Muscle of leg (tissue), 16 donors: ENCODE measurements at places on chromosomes 1 and 21. TPM values are rescaled to one million over a fixed set of nuclear protein-coding genes. Genes with fewer than 3 reads are reported as not detected.

- H3K27me3 ChIP-seq: peaks cover 14% of the 10 kb centered on the region
- no peaks in the 10 kb centered on the region for H3K36me3 ChIP-seq
- peaks cover 11% of the 10 kb centered on the region for H3K4me1 ChIP-seq
- DNase-seq: no peak
Observed at GRCh38 chr1:30187413-30188023, 535.9 kb downstream of the MATN1 start.

- no peak for DNase-seq
- no peaks in the 10 kb centered on the region for H3K4me1 ChIP-seq
- H3K36me3 ChIP-seq: no peaks in the 10 kb centered on the region
- no peak overlapping the region for H3K4me3 ChIP-seq
- H3K27me3 ChIP-seq: no peaks in the 10 kb centered on the region
Observed at GRCh38 chr1:185467122-185467521, 150.1 kb upstream of the IVNS1ABP start.

DNA sequence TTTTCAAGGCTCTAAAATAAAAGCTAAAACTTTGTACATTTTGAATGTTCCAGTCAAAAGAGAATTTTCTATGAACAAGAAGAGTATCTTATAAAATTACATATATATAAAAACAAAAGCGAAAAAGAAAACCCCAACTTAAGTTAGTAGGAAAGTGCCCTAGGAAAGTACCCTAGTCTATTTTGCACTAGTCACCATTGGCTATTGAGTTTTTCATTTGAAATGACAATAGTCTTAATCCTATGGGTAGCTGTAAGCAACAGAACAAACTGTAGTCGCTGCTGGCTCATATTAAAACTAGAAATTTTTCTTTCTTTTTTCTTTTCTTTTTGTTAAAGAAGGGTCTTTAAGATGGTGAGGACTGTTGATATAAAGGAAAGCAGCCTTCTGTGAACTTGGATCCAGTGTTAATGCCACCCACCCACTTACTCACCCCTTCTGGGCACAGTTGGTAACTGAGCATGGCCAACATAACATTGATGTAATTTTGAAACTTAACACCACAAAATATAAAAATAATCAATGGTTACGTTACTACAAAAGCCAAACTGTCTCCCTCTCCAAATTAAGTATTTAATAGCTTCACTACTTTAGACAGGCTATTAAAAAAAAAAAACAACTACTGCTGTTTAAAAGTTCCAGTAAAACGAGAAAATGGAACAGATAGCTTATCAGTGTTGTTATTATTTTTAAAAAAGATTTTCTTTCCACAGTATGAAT lies 177.0 kb downstream of the EIF4G3 start:
- H3K4me3 ChIP-seq: no peak overlapping the region
- no peak for DNase-seq
- H3K27me3 ChIP-seq: no peaks in the 10 kb centered on the region

Gene DCDC2B
- total RNA-seq: not detected

Gene FAAH
- total RNA-seq: 12.6 TPM

DNA sequence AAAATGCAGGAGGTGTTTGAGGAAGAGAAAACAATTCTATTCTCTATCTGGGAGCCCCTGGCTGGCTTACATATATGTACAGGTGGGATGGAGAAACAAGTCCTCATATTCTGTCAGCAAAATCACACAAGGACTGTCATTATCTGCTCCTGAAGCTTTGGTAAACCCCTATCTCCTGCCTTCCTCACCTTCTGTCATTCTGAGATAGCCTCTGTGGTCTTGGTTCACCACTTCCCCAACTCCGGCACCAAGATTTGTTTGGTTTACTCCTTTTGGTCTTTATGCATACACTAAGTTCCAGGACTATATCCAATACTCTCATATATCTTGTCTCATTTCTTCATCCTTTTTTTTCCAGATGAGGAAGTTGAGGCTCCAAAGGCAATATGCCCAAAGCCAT lies 551.1 kb downstream of the PLPP3 start:
- no peak for DNase-seq
- H3K4me1 ChIP-seq: no peaks in the 10 kb centered on the region
- H3K27ac ChIP-seq: no peak overlapping the region
- no peak overlapping the region for H3K4me3 ChIP-seq

DNA sequence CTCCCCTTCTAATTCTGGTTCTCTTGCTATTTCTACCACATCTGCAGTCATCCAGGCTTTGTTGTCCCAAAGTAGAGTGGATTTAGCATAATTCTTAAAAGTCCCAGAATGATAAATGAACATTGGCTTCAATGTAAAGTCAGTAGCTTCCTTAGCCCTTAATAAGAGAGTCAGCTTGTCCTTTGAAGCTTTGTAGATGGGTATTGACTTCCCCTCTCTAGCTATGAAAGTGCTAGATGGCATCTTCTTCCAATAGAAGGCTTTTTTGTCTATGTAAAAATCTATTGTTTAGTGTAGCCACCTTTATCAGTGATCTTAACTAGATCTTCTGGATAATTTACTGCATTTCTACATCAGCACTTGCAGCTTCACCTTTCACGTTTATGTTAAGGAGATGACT lies 181.4 kb upstream of the B3GALT2 start:
- H3K36me3 ChIP-seq: no peaks in the 10 kb centered on the region
- DNase-seq: no peak
- no peaks in the 10 kb centered on the region for H3K27me3 ChIP-seq
- no peak overlapping the region for H3K27ac ChIP-seq
- H3K4me3 ChIP-seq: no peak overlapping the region
- no peaks in the 10 kb centered on the region for H3K4me1 ChIP-seq

DNA sequence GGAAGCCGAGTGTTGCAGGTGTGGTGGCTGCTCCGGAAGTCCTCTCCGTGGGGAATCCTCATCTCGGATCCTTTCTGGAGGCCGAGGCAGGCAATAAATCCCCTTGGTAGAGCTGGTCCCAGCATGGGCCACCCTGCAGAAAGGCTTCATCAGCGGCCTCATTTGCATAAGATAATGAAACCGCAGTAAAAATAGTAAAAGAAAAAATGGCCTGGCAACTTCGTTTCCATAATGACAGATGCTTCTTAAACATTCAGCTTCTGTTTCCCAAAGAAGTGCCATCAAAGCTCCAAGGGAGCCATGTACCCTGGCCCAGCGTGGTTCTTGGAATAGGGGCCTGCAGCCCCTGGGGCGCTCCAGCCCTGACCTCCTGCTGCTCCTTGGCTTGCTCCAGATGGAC lies 244.1 kb downstream of the GRIK3 start:
- no peaks in the 10 kb centered on the region for H3K36me3 ChIP-seq
- DNase-seq: no peak
- H3K4me1 ChIP-seq: peaks cover 3% of the 10 kb centered on the region
- H3K4me3 ChIP-seq: no peak overlapping the region
- peaks cover 18% of the 10 kb centered on the region for H3K27me3 ChIP-seq

Gene GPR37L1
- total RNA-seq: 0.04 TPM

Gene PLPPR4
- total RNA-seq: 6.5 TPM

Gene ESRRG
- total RNA-seq: 20.3 TPM

DNA sequence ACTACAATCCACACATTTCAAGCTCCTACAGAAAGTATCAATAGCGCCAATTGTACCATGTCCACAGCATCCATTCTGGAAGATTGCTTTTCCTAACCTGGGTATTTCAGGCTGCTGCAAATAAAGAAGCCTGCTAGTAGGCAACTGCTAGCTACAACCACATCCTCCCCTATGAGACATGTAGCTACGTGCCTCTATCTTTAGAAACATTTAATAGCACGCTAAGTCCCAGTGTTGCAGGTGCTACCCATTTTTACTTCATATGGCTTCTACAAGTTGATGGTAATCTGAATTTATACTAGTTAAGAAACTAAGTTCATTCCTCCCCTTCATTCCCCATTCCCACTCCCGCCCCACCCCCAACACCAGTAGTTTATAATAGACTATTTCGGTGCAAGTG lies 7.4 kb upstream of the AMPD1 start:
- peak; percentile 24 for DNase-seq
- no peak overlapping the region for H3K4me3 ChIP-seq
- H3K27me3 ChIP-seq: no peaks in the 10 kb centered on the region
- H3K4me1 ChIP-seq: peaks cover 2% of the 10 kb centered on the region
- peaks cover 8% of the 10 kb centered on the region for H3K36me3 ChIP-seq

GRCh38 chr1:110502402-110503151 lies 16.4 kb downstream of the KCNA10 start:
- H3K27ac ChIP-seq: no peak overlapping the region
- DNase-seq: peak; percentile 50
- no peak overlapping the region for H3K4me3 ChIP-seq
- no peaks in the 10 kb centered on the region for H3K4me1 ChIP-seq
- peaks cover 2% of the 10 kb centered on the region for H3K27me3 ChIP-seq
- H3K36me3 ChIP-seq: no peaks in the 10 kb centered on the region

GRCh38 chr1:228706305-228706704 lies 29.0 kb upstream of the RHOU start:
- no peaks in the 10 kb centered on the region for H3K36me3 ChIP-seq
- H3K4me3 ChIP-seq: no peak overlapping the region
- no peak overlapping the region for H3K27ac ChIP-seq
- DNase-seq: no peak
- H3K27me3 ChIP-seq: no peaks in the 10 kb centered on the region
- H3K4me1 ChIP-seq: no peaks in the 10 kb centered on the region

DNA sequence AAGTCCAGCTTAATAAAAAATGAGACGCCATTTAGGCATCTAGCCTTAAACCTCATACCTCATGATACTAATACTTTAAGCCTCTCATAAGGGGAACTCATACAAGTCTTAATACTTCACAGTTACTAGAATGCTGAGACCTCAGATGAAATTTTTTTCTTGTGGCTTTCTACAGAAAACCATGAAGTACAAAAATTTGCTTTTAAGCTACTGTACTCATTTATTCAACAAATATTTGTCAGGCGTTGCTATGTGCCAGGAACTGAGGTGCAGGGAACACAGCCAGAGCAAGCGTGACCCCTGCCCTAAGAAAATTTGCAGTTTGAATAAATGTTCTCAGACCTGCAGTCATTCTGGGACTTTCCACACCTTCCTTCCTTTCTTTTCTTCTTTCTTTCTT lies 150.6 kb downstream of the MRPL39 start:
- H3K27ac ChIP-seq: no peak overlapping the region
- no peaks in the 10 kb centered on the region for H3K4me1 ChIP-seq
- no peaks in the 10 kb centered on the region for H3K27me3 ChIP-seq
- H3K4me3 ChIP-seq: no peak overlapping the region

DNA sequence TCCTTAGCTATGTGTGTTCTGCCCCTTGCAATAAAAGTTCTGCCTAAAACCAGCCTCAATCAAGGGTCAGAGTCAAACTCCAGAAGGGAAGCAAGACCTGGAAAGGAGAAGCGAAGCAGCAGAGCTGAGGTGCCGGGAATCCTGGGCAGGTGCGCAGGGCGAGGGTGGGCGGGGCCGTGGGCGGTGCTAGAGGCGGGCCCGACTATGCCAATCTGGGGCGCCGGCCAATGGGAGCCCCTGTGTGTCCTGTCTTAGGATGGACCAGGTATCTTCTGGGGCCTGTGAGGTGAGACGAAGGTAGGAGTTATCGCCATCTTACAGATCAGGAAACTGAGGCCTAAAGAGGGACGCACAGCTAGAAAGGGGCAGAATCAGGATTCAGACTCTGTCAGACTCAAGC lies 120.3 kb downstream of the PTPRU start:
- H3K4me1 ChIP-seq: no peaks in the 10 kb centered on the region
- no peak for DNase-seq
- H3K4me3 ChIP-seq: no peak overlapping the region
- H3K27ac ChIP-seq: no peak overlapping the region
- H3K36me3 ChIP-seq: no peaks in the 10 kb centered on the region

DNA sequence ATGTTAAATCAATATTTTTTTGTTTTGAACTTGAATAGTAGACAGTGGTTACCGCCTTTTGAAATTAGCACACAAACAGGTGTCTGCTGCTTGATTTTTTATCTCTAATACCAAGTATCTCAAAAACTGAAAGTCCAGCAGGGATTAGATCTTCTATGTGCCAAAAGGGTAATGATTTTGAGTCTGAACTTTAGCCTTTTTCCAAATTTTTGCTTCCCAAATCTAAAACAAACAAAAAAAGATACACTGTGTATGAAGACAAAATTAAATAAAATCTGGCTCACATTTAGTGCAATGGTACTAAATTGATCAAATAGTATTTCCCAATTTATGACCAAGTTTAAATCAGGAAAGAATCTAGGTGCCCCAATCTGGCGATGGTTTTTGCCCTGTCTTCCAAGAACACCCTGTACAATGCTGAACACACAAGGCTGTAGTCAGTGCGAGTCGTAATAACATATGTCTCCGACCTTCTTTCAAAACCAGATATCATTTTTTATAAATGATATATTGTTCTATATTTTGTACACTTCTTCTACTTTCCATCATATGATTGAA lies 40.5 kb downstream of the PLPPR4 start:
- no peaks in the 10 kb centered on the region for H3K27me3 ChIP-seq
- H3K36me3 ChIP-seq: no peaks in the 10 kb centered on the region
- no peak overlapping the region for H3K27ac ChIP-seq
- H3K4me3 ChIP-seq: no peak overlapping the region
- no peaks in the 10 kb centered on the region for H3K4me1 ChIP-seq
- DNase-seq: no peak

Gene EEIG2
- total RNA-seq: 14.5 TPM

DNA sequence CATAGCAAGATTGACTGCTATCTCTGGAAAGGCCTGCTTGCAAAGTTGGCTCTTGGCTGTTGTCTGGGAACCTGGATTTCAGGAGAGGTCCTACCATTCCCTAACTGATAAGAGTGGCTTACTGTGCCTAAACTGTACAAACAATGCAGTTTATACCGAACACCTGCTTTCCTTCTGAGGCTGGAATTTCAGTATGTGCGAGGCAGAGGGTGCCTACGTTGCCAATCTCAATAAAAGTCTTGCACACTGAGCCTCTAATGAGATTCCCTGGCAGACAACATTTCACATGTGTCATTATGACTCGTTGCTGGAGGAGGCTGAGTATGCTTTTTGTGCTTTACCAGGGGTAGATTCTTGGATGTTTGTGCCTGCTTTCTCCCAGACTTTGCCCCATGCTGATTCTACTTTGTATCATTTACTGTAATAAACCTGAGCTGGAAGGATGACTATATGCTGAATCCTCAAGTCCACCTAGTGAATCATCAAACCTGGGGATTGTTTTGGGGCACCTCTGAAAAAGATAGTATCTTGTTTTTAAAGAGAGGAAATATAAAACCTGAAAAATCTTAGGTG lies 58.9 kb upstream of the GNG4 start:
- H3K4me3 ChIP-seq: no peak overlapping the region
- peaks cover 14% of the 10 kb centered on the region for H3K36me3 ChIP-seq
- DNase-seq: no peak
- H3K27me3 ChIP-seq: no peaks in the 10 kb centered on the region
- no peaks in the 10 kb centered on the region for H3K4me1 ChIP-seq
- H3K27ac ChIP-seq: no peak overlapping the region

GRCh38 chr1:75053207-75053606 lies 81.0 kb upstream of the LHX8 start:
- H3K4me3 ChIP-seq: no peak overlapping the region
- H3K4me1 ChIP-seq: no peaks in the 10 kb centered on the region
- H3K27ac ChIP-seq: no peak overlapping the region
- no peaks in the 10 kb centered on the region for H3K27me3 ChIP-seq
- no peaks in the 10 kb centered on the region for H3K36me3 ChIP-seq

DNA sequence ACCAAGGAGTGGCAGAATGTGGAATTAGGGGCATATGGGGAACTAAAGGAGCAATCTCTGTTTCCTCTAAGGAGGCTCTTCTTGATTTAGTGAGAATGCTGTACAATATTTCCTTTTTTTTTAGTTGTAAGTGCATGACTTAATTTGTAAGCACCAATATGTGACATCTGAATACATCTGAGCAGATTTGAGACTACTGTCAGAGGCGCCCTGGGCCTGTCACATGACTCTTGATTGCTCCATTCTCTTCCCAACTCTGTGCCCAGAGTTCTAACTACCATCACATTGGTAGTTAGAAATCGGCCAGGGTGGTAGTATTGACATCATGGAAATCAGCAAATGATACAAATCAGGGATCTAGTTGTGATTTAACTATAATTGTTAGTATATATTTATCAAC lies 110.1 kb upstream of the LMO4 start:
- no peaks in the 10 kb centered on the region for H3K36me3 ChIP-seq
- DNase-seq: no peak
- no peak overlapping the region for H3K27ac ChIP-seq
- no peaks in the 10 kb centered on the region for H3K4me1 ChIP-seq
- H3K4me3 ChIP-seq: no peak overlapping the region

Gene OR6K3
- not detected for total RNA-seq
